ENCODE measurements at places on chromosomes 6 and 20.
A peak's percentile ranks its signal among the peaks of the same experiment; 100 is the strongest.

DNA sequence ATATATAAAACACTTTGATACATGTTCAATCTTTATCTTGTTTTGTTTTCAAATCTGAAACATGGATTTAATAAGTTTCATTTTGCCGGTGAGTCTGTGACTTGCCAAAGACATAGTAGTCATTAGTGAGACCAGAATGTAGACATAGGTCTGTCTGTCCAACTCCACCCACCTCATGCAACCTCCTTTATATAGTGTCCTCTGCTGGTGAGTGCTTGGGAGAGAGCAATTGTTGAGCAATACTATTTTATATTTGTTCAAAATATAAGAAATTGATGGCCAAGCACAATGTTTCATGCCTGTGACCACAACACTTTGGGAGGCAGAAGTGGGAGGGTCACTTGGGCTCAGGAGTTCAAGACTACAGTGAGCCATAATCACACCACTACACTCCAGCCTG lies 10.8 kb upstream of the LY86 start:
- no peak for DNase-seq

DNA sequence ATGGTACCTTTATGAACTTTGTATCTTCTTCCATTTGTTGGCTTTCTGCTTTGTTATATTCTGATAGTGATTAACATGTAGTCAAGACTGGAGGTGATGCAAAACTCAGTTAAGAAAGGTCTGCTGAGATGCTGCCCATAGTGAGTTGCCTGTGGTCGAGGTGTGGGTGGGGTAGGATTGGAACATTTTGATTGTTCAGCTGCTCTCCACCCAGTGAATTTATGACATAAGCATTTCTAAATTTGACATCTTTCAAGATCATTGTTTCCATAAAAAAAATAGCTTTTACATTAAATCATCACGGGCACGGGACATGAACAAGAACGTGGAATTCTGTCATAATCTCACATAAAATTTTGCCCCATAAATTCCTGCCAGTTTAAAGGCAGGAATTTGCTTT lies 146.6 kb upstream of the POU3F2 start:
- DNase-seq = no peak

- DNase-seq = no peak
These were observed 97.2 kb upstream of the DOK5 start for GRCh38 chr20:54377992-54378773.

GRCh38 chr6:169583886-169584541 lies 117.8 kb downstream of the WDR27 start:
- no peak for DNase-seq

DNA sequence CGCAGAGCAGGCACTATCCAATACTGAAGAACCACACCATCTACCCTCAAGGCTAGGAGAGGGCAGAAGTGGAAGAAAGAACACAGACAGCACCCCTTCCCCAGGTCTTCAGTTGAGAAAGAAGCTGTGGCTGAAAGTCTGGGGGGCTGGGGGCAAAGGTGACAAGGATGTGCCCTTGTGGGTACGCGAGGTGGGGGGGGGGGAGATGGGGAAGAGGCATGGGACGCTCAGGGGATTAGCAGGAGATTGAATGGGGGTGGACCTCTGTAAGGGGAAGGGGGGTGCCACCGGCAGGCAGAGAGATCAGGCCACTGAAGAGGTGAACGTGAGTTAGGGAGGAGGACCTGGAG lies 1.1 kb downstream of the B4GALT5 start:
- no peak for DNase-seq

GRCh38 chr6:129575378-129576118 lies 134.4 kb downstream of the ARHGAP18 start:
- peak; percentile 54 for DNase-seq

GRCh38 chr20:17403461-17403860 lies 127.7 kb downstream of the BFSP1 start:
- no peak for DNase-seq

GRCh38 chr6:74459260-74459659 lies 746.6 kb downstream of the COL12A1 start:
- DNase-seq = no peak

DNA sequence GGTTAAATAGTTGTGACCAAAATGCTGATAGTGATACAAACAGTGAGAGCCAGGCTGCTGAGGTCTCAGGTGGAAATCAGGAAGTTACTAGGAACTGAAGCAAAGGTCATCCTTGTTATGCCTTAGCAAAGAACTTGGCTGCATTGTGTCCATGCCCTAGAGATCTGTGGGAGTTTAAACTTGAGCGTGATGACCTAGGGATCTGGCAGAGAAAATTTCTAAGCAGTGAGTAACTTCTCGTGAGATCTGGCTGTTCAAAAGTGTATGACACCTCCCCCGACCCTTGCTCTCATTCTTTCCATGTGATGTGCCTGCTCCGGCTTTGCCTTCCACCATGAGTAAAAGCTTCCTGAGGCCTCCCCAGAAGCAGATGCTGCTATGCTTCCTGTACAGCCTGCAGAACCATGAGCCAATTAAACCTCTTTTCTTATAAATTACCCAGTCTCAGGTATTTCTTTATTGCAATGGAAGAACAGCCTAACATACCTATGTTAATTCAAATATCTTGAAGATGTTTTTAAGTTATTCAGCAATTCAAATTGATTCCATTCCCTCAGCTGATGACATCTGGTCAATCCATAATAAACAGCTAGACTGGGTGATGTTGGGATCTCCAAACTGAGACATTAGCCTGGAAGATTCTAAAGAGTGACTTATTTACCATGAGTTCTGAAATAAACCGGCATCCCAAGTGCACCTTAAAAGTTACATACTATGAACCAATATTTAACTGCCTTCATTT lies 33.8 kb downstream of the KIF16B start:
- DNase-seq = no peak

DNA sequence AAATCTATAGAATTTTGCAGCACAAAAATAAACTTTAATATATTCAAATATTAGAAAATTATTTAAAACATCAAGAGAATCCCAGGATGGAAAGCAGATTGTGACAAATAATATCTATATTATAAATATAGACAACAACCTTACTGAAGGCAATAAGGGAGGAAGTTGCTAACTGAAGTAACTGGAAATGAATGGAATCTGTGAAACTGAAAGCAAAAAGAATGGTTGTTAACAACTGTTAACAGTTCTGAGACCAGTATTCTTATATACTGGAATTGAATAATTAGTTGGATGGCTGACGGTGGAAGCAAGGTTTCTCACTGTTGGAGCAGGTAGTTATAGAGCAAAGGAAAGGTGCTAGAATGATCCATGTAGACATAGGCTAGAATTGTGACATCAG lies 220.4 kb downstream of the PLCB1 start:
- no peak for DNase-seq

DNA sequence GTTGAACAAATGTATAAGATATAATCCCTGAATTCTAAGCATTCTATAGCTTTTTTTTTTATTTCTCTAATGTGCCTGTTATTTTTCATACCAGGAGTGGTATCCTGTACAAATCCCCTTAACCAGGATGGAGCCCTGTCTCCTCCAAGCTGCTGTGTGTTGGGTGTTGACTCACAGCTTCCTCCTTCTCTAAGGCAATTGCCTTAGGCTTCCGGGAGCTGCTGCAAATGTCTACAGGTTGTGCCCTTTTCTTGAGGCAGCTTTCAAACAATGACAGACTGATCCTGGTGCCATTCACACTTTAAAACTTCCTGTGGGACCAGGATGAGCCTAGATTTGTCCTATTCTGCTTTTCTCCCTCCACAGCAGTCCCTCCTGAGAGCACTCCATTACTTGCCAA lies 173.2 kb downstream of the BTBD3 start:
- no peak for DNase-seq

- DNase-seq = no peak
These were observed 32.0 kb upstream of the SMIM28 start for GRCh38 chr6:138345565-138346285.

GRCh38 chr20:38970302-38970701 lies 8.2 kb downstream of the DHX35 start:
- peak; percentile 25 for DNase-seq

GRCh38 chr6:56742122-56742791 lies 99.6 kb upstream of the DST start:
- no peak for DNase-seq

DNA sequence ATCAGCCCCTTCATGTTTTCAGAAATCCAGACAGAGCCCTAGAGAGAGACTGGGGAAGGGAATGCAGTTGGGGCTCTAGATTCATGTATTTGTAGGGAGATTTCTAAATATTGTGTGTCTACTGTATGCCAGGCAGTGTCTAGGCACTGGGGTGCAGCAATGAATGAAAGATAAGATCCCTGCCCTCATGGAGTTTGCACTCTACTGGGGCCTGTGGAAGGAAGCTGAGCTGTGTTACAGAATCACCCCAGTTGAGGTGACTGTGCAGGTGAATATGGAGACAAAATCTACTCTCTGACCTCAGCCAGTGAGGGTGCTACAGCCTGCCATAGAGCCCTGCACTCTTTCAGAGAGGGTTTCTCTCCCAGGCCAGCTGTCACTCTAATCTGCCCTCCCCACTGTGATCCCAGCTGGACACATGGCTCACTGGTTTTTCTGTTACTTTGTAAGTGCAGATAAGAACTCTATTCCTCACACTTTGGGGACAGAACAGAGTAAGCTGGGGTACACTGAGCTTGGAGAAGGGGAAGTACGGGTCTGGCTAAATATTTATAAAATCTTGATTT lies 69.2 kb upstream of the E2F3 start:
- no peak for DNase-seq

- no peak for DNase-seq
These were observed 26.6 kb upstream of the TULP4 start for GRCh38 chr6:158285656-158286021.

- DNase-seq = no peak
These were observed 31.8 kb downstream of the SYNE1 start for GRCh38 chr6:152605342-152605741.

- DNase-seq = no peak
These were observed 241.8 kb upstream of the BMP2 start for GRCh38 chr20:6525447-6526303.

DNA sequence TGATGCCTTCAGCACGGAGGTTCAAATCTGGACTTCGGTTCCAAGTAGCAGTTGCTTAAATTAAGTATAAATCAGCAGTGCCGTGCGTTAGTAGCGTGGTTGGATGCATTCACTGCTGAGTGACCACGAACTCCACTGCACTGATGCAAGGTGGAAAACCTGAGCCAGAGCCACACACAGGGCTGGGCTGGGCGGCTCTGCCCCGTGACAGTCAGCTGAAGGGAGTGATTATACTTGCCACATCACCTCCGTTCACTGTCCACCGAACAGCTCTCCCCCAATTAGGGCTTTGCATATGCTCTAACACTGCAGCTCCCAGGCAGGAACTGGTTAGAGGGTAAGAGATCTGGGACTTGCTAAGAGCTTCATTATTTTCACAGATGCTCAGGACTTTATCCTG lies 22.2 kb downstream of the PPP1R3G start:
- no peak for DNase-seq

GRCh38 chr6:128358244-128358776 lies 162.1 kb downstream of the PTPRK start:
- DNase-seq = no peak

DNA sequence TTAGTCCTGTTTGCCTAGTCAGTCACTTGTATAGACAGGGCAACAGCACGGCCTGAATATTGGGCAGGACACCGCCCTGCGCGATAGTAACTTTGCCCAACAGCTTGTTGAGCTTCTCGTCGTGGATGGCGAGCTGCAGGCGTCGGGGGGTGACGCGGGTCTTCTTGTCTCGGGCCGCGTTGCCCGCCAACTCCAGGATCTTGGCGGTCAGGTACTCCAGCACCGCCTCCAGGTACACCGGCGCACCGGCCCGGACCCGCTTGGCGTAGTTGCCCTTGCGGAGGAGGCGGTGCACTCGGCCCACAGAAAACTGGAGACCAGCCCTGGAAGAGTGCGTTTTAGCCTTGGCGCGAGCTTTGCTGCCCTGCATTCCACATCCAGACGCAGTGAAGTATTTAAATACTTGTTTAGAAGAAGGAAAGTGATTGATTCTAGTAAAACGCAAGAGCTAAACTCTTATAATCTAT lies 92.8 kb upstream of the BTN3A2 start:
- no peak for DNase-seq

DNA sequence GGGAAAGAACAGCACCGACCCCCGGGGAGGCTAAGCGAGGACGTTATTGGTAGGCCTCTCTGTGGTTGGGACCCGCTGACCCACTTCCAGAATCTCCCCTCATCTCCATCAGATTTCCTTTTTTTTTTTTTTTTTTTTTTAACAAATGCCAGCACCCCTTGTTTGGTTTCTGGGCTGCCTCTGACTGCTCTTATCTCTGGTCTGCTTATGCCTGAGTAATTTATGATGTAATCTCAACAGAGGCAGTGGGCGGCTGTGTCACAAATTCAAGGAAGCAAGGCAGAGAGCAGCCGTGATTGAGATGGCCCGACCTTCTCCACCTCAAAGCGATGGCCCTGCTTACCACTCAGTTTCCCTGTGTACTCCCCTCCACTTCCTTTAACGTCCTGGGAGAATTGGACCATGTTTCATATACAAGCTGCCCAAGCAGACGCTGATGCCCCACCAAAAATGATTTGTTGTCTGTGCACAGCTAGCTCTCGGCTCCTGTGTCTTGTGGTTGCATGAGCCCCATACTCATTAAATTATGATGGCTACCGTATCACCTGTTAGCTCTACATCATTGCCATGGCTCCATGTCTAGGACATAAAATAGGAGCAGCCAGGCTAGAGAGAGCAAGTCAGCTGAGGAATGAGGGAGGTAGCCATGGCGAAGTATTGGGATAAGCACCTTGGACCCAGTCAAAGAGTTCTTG lies 98.1 kb downstream of the ZNF217 start:
- DNase-seq = no peak
